ENCODE measurements at places on chromosomes 1 and 21.

- DNase-seq: no peak
These were observed 5.0 kb downstream of the LRRC71 start for GRCh38 chr1:156925154-156926010.

DNA sequence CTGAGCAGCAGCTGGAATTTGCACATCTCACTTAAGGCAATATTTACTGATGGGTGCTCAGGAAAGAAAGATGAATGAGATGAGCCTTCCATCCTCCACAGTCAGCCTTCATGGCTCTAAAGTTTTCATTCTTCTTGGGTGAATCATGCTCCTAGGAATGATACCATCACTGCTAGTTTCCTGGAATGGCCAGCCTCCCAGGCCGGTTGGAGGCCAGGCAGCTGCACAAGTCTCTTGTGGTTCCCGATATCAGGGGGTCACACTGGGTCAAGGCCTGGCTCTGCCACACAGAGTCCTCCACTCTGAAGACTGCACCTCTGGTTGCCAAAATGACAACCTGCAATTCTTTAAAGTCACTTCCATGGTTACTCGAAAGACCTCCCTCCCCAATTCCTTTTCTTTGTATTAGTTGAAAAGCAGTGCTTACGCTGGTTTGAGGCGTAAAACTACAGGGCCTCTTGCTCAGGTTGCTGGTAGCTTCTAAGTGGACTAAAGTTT, 46.2 kb upstream of the PALMD start:
- DNase-seq: no peak

- DNase-seq: no peak
These were observed 111.5 kb downstream of the ETS2 start for GRCh38 chr21:38917043-38917774.

DNA sequence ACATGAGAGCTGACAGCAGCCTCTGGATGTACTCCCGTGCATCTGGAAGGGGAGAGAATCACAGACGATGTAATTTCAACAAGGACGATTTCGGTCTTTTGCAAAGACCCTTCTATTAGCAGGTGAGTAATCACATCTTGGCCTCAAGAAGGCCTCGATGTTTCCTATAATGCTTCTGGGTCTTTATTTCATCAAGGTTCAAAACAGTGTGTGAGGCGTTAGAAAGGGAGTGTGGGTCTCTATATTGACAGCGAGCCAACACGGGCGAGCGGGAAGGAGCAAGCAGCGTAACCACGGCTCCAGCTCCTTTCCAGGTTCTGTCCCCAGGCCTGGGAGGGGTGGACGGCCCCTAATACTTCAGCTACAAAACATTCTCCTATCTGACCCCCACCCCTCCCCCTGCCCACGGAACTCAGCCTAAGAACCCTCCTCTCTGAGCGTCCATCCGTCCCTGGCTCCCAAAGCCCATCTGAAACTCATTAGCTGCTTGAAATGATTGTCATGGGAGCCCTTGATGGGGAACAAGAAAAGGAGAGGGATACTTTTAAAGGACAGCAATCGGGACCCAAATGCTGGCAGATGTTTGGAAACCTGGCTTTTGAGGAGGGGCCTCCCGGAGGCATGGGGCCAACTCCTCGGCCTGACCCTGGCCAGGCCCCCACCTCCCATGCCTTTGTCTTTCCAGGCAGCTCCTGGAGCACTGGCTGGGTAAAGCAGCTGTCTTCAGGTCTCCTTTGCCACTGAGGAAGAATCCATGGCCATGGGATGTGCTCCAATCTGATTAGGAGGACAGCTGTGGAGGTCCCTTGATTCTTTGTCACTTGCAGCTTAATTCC, 250.8 kb downstream of the FOXD2 start:
- no peak for DNase-seq

DNA sequence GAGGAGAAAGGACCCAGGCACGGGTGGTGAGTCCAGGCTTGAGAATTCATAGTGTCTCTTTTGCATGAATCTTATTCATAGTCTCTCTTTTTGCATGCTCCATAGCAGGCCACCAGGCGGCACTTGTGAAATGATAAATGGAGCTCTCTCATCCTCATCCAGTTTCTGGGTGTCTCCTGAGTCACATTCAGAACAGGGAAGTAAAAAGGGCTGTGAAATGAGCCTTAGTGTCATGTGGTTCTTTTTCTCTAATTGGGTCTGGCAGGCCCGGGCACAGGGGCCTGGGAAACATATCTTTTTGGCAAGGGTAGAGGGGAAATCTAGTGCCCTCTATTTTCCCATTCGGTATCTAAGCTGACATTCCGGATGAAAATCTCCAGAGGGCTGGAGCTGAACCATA, 19.1 kb upstream of the NCF2 start:
- peak; percentile 92 for DNase-seq

- DNase-seq: no peak
These were observed 5.4 kb downstream of the ZSWIM5 start for GRCh38 chr1:45200906-45201500.

GRCh38 chr1:50424045-50424883, 1.0 kb upstream of the DMRTA2 start:
- no peak for DNase-seq

- peak; percentile 69 for DNase-seq
These were observed 18.1 kb downstream of the SAMSN1 start for GRCh38 chr21:14527696-14528652.

GRCh38 chr1:203720242-203720641, 44.7 kb upstream of the LAX1 start:
- DNase-seq: no peak

GRCh38 chr1:66364578-66365391, 169.2 kb upstream of the SGIP1 start:
- no peak for DNase-seq

DNA sequence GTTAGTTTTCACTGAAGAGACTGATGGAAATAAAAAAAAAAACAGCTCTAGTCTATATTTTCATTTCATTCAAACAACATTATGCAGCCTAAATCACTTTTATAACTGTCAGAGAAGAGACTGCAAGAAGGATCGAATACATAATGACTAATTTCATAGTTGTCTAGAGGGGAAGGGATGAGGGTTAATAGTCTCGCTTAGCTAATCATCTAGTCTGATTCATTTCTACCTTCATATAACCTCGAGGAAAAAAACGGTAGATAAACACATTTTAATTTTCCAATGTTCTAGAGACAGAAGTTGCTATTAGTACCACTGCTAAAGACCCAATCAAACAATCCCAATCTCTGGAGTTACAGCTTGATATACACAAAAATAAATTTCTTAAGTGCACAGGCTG, 3.5 kb downstream of the FUBP1 start:
- no peak for DNase-seq

DNA sequence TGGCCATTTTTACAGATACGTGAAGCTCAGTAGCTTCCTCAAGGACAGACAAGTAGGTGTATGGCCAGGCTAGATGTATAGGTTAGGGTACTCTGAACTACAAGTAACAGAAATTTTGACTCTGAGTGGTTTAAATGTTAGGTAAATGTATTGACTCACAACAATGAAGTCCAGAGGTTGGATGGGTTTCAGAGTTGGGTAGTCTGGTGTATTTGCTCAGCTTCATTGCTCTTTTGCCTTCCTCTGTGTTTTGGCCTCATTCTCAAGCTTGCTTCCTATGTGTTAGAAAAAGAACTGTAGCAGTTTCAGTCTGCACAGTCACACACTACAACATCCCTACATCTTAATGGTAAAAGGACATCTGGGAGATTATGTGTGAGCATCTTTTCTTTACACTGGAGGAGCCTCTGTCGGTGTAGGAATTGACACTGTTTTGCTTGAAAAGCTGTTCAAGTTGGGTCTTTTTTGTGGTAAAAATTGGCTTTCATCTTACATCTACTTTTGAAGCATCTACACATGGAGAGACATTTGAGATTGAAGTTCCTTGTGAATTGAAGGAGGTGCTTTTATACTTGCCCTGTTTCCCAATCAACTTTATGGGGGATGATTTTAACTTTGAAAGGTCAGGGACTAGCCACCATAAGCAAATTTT, 64.4 kb downstream of the MAST2 start:
- no peak for DNase-seq

DNA sequence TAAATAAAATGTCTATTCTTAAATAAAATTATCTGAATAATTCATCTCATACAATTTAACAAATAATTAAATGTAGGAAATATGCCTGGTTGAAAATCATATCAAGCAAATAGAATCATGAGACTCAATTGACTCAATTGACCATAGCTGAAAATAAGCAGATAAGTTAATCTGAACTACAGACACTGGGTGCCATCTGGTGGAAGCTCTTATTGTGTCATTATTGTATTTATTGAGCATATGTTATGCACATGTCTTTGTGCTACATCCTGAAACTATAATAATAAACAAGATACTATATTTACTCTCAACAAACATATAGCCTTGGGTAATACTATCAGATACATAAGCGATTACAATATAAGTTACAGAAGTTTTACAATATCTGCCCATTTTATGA, 41.0 kb downstream of the BRINP3 start:
- peak; percentile 12 for DNase-seq

DNA sequence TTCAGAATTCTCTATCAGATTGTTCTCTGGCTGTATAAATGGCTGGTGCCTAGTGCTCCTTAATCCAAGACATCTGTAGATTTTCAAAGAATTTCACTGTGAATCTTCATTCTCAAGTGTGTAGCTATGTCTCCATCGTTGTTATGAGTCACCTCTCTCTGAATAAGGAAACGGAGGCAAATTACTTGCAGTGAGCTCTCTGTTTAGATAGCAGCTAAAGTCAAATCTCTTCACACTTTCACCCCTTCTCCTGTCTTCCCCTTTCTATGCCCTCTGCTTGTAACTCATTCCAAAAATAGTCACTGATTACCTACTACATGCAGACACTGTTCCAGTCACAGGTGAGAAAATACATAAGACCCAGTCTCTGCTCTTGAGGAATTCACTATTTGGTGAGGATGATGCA, 39.7 kb downstream of the CHML start:
- DNase-seq: no peak

GRCh38 chr21:32653326-32653901, 41.2 kb upstream of the CFAP298 start:
- DNase-seq: peak; percentile 46

GRCh38 chr21:46095814-46096595, 1.9 kb upstream of the COL6A2 start:
- DNase-seq: no peak

- DNase-seq: no peak
These were observed 44.9 kb upstream of the USP24 start for GRCh38 chr1:55259911-55260609.

DNA sequence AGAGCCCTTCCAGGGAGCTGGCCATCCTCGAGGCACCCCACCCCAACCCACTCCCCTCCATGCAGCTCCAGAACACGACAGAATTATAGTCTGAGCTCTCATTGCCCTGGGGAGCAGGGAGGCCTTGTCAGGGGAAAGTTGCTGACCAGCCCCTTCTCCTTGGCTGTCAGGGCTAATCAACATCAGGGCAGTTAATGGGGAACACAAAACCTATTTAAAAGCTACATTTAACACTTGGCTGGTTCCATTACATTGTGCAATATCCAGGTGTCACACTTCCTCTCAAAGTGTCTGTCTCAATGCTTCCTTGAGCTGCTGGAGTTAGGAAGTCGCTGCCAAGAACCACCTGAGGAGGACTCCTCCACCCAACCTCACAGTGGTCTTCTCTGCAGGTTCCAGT, 111.8 kb upstream of the GRIK3 start:
- no peak for DNase-seq

DNA sequence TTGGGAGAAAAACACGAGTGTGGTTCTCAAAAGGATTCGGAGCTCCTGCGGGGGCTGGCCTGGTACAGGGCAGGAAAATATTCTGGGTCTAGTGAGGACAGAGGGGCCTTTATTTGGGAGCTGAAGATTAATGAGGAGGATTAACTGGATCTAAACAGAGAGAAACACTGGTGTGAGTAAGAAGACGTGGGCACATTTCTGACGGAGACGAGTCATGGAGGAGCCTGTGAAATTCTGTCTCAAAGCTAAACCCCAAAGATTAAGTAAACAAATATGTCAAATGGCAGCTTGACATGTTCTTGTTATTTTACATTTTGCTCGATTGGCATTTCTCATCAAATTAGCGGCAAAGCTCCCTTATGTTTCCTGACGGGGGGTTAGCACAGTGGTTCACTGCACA, 12.8 kb downstream of the PROK1 start:
- DNase-seq: no peak

DNA sequence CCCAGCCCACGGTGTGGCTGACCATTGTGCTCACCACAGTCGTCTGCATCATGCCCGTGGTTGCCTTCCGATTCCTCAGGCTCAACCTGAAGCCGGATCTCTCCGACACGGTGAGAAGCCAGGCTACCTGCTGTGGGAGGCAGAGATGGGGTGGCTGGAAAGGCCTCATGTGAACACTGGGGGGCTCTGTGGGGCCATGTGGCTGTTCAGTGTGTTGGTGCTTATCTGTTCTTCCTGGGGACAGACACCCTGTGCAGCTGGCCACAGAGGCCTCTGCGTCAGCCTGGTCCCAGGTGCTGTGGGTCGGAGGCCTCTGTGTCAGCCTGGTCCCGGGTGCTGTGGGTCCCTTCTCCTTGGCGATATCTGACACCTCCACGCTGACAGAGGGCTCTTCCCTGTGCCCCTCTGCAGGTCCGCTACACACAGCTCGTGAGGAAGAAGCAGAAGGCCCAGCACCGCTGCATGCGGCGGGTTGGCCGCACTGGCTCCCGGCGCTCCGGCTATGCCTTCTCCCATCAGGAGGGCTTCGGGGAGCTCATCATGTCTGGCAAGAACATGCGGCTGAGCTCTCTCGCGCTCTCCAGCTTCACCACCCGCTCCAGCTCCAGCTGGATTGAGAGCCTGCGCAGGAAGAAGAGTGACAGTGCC, 23.2 kb downstream of the ATP8B2 start:
- no peak for DNase-seq

GRCh38 chr1:117942293-117942692, 12.8 kb downstream of the WDR3 start:
- no peak for DNase-seq

GRCh38 chr1:40948741-40949443, 30.6 kb upstream of the CTPS1 start:
- peak; percentile 69 for DNase-seq

GRCh38 chr1:150061632-150062101, 5.9 kb upstream of the VPS45 start:
- no peak for DNase-seq

- DNase-seq: no peak
These were observed 20.7 kb upstream of the ZC3H12A start for GRCh38 chr1:37453647-37454046.

DNA sequence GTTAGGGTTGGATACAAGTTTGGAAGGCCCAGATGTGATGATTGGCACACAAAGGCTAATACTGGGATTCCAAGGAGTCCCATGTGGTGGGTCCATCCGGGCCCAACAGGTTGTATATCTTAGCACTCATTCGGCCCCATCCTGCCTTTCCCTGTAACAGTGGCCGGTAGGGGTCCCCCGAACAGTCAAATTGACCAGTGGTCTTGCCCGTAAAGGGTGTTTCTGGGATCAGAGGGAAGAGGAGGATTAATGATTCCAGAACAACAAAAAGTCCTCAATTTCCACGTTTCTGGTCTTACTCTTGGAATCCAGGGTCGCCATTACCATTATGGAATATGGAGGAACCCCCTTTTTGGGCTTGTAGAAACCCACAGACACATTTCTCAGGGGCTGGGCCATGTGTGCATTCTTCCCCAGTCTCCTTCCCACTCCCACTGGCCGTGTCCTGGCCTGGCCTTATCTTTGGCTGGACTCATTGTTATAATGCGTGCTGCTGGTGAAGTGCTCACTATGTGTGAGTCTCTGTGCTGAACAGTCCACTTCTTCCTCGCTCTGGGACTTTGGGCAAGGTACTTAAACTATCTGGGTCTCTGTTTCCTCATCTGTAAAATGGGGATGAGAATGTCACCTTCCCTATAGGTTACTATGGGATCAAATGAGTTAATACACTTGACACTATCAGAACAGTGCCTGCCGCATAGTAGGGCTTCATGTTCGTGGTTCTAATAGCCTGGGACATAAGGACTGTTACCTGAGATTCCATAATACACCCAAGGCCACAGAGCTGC, 161.8 kb downstream of the DYRK1A start:
- DNase-seq: no peak
